ENCODE measurements at places on chromosomes 7 and 10.
A peak's percentile ranks its signal among the peaks of the same experiment; 100 is the strongest.

- DNase-seq: no peak
These were observed 20.3 kb downstream of the C10orf90 start for GRCh38 chr10:126650161-126650560.

DNA sequence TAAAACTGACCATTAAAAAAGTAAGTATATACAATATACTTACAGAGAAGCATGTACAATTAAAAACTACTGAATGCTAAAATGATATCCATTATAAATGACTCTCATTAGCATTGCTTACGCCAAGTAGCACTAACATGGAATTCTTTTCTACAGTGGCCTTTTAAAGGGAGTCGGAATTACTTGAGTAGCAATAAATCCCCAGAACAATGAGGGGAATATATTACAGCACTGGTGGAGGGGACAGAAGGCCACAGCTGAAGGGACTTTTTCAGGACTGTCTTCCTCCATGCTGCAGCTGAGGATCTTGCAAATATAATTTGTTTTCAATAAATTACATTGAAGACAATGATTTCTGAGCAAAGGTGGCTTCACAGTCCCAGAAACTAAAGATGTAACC, 97.0 kb downstream of the ALOX5 start:
- no peak for DNase-seq

- DNase-seq: no peak
These were observed 47.9 kb downstream of the TAF3 start for GRCh38 chr10:7866176-7866575.

DNA sequence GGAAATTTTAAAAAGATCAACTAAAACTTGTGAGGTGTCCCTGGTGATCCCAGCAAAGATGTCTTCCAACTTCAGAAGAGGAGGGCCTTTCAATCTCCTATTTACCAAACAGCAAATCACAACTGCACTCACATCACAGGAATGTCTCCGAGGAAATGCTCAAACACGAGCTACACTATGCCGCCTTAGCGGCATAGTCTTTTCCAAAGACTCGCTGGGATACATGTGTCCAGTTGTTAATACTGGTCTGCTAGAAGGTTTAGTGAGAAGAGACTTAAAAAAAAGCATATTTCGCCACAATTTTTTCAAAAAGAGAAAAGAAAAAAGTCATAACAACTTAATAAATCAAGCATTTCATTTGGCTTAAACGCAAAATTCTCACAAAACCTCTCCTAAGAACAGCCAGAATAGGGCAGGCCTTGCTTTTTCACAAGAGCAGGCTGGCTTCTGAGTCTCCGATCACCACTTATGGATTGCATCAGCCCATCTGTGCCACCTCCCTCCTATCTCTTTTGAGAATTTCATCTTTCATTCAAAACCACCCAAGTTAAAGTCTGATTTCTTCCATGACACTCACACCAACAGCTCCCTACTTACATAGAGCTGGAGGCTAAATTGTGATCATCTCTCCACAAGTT, 66.1 kb downstream of the GNA12 start:
- DNase-seq: no peak

- peak; percentile 22 for DNase-seq
These were observed 54.2 kb upstream of the SVIL start for GRCh38 chr10:29689001-29689400.

DNA sequence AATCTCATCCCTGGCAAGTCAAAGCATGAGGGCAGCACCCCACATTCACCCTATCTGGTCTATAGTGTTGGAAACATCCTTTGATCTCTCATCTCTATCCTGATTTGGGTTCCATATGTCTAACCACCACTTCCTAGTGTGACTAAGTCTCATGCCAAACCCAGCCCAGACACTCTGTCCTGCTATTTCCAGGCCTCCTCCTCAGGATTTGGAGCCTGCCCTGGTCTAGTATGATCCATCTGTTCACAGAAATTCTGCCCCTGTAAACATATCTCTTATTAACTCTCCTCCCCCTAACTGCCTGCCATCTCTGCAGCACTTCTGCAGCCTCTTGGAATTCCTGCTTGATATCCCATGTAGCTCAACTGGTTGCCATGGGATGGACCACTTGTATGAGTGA, 320.9 kb upstream of the IMMP2L start:
- no peak for DNase-seq

GRCh38 chr7:141640239-141640840, 61.6 kb downstream of the DENND11 start:
- no peak for DNase-seq

DNA sequence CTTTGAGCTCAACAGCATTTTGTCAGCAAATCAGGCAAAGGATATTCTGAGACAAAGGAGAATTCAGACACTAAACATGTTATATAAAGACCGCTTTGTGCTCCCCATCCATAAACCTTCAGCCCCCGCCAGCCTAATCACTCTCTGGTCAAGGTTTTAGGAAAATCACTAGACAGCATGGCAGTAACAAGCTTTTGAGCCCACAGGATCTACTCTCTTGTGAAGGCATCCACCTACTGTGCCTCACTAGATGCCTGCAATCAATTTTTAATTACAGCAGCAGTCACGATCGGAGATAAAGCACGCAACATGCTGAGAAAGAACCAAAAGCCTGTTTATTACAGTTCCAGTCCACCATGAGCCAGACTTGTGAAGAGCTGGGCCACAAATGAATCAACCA, 19.1 kb downstream of the PDE1C start:
- no peak for DNase-seq

GRCh38 chr10:59880971-59881510, 25.3 kb downstream of the CCDC6 start:
- DNase-seq: peak; percentile 74

DNA sequence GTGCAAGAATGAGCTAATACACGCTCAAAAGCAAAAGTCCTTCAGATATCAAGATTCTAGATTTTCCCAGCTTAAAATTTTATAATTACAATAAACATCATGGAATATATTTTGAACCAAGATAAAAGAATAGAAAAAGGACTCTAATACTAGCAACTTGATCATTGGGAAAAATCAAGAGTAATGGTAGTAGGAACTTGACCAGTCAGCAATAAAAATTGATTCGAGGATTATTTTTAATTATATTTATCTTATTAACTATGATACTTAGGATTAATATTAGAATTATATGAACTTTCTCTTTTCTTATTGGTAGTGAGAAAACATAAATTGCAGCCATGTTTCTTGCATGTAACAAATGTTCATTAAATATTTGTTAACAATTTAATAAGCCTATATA, 152.0 kb downstream of the GNAI1 start:
- DNase-seq: no peak

- DNase-seq: no peak
These were observed 19.4 kb downstream of the LAT2 start for GRCh38 chr7:74228951-74229900.

- no peak for DNase-seq
These were observed 12.3 kb downstream of the SFXN3 start for GRCh38 chr10:101043363-101043707.

GRCh38 chr10:121078036-121078435, 226.9 kb downstream of the WDR11 start:
- no peak for DNase-seq

DNA sequence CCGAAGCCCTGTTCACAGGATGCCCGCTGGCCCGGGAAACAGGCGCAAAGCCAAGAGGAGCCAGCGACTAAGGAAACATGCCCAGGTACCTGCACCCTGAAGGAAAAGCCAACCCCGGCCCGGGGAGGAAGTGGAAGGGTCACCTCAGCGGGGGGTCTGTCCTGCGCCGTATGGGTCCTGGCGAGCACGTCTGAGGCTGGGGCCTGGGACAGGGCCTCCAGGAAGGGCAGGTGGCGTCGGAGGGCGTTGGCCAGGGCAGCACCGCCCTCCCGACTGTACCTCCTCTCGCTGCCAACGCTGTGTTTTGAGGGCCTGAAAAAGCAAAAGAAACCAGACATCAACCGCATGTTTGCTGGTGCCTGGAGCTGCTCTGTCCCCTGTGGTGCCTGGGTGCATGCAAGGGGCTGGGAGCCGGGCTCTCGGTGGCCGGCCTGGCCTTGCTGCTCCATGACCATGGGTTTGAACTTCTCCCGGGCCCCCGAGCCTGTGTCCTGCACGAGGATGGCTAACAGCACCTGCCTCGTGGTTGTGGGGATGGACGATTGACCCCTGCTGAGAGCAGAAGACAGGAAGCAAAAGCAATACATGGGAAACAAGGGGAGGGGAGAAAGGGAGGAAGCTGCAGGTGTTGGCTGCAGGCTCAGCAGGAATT, 395.3 kb downstream of the PTPRN2 start:
- no peak for DNase-seq

DNA sequence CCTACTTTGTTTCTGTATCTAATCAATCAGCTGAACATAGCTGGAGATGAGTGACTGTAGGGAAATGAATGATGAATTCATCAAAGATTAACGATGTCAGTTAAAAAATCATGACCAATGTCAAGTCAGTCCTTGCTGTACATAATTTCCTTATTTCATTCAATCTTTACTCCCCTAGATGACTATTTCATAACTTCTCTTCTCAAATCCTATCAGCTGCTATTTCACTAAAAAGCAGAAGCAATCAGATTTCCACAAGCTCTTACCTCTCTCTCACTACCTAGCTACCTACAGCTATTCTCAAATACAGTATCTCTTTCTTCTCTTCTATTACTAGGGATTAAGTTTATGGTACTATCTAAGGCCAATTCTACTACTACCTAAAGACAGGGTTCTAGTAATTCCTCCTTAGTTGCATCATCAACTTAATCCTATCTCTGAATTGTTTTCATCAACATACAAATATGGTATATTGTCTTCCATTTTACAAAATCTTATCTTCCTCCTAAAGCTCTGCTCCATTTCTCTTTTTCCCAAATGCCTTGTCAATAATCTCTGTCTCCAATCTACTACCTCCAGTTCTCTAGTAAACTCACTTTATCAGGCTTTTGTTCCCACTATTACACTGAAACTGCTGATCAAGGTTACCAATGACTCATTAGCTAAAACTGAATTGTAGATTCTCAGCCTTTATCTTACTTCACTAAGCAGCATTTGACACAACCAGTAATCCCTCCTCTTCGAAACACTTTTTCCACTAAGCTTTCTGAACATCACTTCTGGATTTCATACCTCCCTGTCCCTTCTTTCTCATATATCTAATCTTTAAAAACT, 28.4 kb downstream of the JMJD1C start:
- DNase-seq: no peak

- DNase-seq: no peak
These were observed 30.1 kb upstream of the PRTFDC1 start for GRCh38 chr10:24982319-24983112.

GRCh38 chr10:114576716-114577115, 81.4 kb downstream of the ABLIM1 start:
- no peak for DNase-seq

GRCh38 chr10:18279173-18279572, 138.9 kb downstream of the CACNB2 start:
- no peak for DNase-seq

- DNase-seq: no peak
These were observed 71.5 kb upstream of the NOBOX start for GRCh38 chr7:144474800-144475615.

DNA sequence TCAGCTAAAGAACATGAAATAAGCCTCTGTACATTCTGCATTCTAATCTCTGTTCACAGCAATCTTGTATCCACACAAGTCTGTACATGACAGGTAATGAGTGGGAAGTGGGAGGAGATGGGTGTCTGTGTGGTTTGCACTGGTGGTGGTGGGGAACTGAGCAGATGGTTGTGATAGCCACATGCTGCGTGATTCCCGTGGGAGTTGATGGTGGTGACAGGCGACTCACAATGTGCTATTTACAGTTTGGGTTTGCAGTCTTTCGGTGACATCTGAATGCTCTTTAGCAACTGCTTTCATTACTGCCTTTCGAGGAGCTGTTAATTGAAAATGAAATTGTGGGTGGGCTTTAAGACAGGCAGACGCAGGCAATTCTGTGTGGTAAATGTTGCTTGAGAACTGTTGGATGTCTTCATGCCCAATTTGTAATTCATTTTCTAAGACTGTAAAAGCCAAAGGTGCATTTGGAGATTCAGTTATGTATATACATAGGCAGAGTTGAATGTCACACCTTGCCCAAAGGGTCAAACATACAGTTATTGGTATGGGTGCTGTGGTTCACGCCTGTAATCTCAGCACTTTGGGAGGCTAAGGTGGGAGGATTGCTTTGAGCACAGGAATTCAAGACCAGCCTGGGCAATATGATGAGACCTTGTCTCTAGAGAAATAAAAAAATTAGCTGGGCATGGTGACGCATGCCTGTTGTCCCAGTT, 308.2 kb downstream of the AUTS2 start:
- no peak for DNase-seq

GRCh38 chr10:77274046-77274795, 363.4 kb downstream of the KCNMA1 start:
- no peak for DNase-seq

- DNase-seq: no peak
These were observed 287.3 kb downstream of the FZD1 start for GRCh38 chr7:91551377-91552175.

DNA sequence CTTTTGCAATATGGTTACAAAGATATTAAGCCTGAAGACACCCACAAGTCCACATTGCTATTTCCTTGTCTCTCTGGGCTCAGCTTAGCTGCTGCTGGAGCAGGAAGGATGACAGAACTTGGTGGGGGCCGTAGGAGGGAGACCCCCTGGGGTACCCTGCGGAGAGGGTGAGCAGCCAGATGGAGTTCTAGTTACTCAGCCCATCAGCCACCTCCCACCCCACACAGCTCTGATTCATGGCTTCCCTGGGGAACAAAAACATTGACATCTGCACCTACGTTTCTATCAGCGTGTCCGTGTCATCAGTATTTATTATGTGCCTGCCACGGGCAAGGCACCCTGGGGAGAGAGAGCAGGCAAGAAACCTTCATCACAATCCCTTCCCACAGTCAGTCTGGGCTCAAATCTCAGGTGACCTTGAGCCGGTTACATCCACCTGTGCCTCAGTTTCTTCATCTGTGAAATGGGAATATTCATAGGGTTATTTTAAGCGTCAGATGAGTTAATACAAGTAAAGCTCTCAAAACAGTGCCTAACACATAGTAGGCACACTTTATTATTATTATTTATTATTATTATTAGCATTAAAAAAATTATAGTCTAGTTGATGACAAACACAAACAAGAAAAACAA, 131.5 kb downstream of the C10orf105 start:
- DNase-seq: no peak

DNA sequence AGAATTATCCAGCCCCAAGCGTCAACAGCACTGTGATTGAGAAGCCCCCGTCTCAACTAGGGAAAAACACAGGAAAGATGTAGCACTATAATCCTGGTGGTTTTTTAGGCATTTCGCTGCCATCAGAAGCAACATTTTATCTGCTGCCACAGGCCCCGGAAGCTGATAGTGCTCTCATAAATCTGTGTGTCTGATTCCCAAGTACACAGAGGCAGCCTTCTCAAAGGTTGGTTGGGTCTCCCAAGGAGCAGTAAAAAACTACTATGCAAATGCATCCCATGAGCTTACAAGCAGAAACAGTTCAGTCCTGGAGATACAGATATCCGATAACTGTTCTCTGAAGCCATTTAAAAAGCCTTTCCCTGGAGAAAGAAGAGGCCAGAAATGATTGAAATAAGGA, 45.8 kb upstream of the LYZL1 start:
- DNase-seq: no peak
